ENCODE measurements at places on chromosomes 3 and 15.

DNA sequence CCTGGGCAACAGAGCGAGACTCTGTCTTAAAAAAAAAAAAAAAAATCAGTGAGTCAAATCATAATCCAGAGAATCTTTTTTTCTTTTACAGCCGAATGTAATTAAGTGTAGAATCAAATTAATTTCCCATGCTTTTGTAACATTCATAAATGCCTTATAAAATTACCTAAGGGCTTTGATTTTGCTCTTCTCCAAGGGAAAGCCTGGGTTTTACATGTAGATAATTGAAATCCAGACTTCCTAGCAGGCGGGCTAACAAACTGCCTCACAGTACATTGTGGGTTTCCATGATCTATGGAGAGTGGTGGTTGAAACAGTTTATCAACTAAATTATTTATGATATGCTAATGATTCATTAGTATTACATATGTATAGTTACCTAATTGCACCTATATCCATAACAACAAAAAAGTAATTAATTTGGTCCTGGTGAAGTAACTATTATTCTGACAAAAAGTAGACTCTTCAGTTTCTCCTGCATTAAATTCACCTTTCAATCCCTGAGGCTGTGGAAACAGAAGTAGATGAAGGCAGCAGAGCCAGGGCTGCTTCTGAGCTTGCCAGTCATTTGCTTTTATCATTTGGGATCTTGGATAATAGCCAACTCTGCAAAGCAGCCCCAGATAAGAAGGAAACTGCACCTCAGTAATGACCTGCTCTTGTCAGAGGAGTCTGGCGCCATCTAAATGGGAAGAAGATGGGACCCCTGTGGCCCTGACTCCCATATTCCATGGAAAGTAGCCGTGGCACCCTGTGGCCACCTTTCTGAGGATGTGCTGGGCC, 9.5 kb downstream of the CCR9 start:
- DNase-seq, result no peak

DNA sequence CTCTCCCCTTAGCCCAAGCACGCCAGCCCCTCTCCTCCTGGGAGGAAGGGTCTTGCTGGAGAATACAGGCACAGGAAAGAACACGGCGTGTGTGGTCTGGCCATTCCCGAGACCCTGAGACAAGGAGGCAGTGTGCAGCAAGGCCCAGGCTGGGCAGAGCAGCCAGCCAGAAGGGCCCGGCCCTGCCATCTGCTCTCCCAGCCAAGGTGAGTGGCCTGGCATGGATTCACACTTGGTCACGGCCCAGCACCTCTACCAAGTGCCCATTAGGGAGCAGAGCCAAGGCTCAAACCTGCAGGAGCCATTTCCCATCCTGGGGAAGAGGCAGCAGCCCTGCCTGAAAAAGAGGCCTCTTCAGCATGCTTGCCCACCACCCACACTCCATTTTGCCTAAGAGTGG, 28.6 kb downstream of the MEGF11 start:
- DNase-seq, result no peak

DNA sequence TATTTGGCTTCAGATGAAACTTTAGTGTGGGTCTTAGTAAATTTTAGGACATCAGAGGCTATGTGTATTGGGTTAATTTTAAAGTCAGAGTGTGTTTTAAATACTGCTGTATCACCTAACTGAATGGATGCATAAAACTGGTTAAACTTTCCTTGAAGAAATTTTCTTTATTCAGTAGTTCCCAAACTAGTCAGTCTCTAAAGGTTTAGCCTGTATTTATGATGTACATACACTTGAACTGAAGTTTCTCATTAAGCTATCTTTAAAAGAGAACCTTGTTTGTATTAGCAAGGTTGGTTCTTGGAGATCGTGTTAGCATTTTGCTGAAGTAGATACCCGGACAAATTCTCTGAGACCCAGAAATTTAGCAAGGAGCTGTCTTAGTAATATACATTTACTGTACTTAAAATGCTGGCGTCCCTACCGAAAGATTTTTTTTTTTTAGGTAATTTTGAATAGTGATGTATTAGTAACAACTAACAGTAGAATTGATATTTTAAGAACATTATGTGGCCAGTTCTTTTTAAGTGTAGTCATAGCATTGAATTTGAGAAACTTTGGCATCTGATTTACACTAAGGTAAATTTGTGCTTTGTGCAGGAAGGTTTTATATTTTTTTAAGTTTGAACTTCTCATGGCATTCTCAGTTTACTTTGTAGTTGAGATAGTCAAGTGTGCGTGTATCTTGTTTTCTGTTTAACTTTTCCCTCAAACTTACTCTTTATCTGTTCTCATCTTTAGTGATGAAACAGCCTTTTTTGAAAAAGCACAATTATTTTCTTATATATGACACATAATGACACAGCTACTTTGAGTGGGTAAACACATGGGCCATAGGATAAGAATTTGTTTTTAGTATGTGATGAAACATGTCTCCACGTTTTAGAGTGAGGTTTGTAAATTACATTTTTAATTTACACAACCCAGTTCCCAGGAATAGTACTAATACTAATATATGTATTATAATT, 2.9 kb downstream of the DIPK2A start:
- no peak for DNase-seq

GRCh38 chr15:40146037-40146436, 14.8 kb upstream of the BUB1B start:
- DNase-seq, result no peak

DNA sequence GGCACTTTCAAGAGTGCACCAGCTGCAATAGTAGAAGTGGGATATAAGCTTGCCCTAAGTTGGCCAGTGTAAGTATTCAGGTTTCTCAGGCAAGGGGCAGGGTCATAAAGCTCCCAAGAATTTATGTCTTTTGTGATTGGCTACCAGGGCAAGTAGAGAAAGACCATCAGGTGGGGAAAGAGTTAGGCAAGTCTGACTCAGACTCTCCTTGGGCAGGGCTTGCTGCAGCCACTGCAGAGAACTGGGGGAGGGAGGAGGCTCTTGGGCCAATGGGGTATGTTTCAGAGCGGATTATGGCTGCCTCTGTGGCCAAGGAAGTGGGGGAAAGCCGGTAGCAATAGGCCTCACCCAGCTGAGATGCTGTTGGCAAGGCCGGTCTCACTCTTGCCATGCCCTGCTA, 44.6 kb upstream of the SLC25A36 start:
- DNase-seq, result no peak

DNA sequence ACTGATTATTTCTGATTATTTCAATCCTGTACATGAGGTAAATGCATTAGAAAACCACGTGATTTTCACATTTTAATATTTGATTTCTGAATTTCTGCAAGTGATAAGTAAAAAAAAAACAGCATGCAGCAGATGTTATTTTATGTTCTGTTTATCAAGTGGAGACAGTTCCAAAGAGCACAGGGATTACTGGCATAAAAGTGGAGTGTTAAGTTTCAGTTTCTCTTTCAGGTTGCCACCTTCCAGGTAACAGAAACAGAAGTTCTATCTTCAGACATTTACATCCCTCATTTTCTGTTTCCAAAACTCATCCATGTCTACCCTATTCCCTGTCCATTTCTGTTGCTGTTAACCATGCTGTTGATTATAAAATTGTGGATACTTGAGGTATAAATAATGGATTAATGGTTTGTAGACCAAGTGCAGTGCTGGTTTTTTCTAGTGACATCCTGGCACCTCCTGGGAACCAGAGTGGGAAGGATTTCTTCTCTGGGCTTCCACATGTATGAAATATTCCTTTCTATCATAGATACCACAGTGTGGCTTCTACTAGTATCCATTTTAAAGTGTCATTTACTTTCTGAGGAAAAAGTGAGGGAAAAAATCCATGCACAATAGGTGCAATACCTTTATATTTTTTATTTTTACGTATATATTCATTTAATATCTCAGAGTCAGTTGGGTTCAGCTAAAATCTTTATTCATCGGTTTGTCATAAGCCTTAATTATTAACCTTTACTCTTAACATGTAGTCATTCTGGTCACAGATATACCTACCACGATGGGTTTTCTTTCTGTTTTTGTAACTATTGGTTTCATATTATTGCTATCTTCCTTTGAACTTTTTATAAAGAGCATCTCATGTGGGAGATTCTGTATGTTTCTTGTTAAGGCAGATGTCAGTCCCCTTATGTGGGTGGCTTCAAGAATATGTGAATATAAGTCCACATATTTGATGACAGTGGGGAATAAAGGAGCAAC, 1010.0 kb downstream of the SQOR start:
- no peak for DNase-seq

DNA sequence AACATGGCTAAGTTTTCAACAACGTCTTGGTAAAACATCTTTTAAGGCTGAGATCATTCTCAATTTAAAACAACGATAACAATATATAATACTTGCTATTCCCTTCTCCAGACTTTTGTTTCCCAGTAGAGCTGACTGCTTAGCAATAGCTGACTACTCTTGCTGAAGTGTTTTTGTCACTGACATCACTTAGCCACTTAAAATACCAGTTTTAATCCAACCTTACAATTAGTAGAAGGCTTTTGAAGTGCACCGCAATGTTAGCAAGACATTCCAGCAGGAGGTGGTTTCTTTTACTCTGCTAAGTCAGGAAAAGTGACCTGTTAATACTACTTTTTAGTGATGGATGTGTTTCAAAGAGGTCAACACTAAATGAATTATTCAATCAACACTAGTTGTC, 28.7 kb upstream of the GBE1 start:
- no peak for DNase-seq

GRCh38 chr15:48250640-48251076, 44.6 kb downstream of the SLC12A1 start:
- no peak for DNase-seq
